ENCODE measurements at places on chromosomes 11 and 22.

- no peak for DNase-seq
Observed at GRCh38 chr11:117720061-117720511, 76.9 kb downstream of the DSCAML1 start.

DNA sequence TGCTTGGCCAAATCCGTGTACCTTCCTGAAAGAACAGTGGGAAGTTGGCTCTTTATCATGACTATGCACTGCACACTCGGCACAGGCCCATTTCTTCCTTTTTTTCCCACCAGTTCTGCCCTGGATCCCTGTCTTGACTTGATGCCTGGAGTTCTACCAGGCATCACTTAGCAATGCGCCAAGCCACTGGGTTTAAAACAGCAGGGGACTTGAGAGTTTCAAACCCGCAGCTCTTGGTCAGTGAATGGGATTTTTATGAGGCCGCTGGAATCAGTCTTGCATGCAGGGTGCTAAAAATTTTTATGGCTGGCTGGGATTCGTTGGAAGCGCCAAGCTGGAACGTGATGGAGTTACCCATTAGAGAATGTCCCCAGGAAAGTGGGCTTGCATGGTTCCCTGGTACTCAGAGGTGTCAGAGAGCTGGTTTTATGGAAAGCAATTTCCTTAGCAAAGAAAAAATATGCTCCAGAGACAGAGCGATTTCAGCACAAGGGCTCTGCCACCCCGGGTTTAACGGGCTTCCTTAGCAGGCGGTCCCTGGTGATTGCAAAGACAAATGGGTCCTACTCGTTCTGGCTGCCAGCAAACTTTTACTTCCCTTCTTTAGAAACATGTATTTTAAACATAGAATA is 432.9 kb downstream of the TENM4 start:
- DNase-seq, result no peak

- DNase-seq, result no peak
Observed at GRCh38 chr11:24900514-24900913, 403.7 kb downstream of the LUZP2 start.

DNA sequence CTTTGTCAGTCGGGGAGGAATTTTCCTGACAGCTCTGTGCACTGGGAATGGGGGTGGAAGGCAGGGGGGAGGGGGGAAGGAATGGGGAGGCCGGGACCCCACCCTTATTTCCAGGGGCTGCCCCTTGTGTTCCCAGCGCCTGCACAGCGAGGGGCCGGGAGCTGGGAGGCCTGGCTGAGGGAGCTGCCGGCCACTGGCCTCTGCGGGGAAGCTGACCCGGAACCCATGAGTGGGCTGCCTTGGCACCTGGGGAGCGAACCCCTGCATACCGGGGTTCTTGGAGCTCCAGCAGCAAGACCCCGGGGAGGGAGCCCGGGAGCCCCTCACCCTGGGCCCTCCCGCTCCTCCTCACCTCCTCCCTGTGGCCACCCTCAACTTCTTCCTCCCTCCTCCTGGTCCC is 3.5 kb downstream of the H19 start:
- DNase-seq, result no peak

- DNase-seq, result no peak
Observed at GRCh38 chr11:119797123-119797611, 68.2 kb upstream of the NECTIN1 start.

- no peak for DNase-seq
Observed at GRCh38 chr11:126304457-126305075, 706 bp downstream of the DCPS start.

- no peak for DNase-seq
Observed at GRCh38 chr11:72930008-72930407, 115.8 kb downstream of the ATG16L2 start.

Data from activated CD8-positive, alpha-beta memory T cell treated with anti-CD3 and anti-CD28 coated beads for 48 hours (primary cell).